GM20000 (cell line): ENCODE measurements at places on chromosomes 4 and X.

- peak; percentile 53 for DNase-seq
These were observed 277.7 kb upstream of the TET2 start for GRCh38 chr4:104868958-104869357.

GRCh38 chr4:17578482-17578891, 1.5 kb downstream of the LAP3 start:
- DNase-seq = peak; percentile 45

GRCh38 chrX:1700757-1701156, 85.9 kb downstream of the ASMT start:
- DNase-seq = no peak

GRCh38 chr4:186787536-186787935, 63.9 kb upstream of the FAT1 start:
- no peak for DNase-seq

DNA sequence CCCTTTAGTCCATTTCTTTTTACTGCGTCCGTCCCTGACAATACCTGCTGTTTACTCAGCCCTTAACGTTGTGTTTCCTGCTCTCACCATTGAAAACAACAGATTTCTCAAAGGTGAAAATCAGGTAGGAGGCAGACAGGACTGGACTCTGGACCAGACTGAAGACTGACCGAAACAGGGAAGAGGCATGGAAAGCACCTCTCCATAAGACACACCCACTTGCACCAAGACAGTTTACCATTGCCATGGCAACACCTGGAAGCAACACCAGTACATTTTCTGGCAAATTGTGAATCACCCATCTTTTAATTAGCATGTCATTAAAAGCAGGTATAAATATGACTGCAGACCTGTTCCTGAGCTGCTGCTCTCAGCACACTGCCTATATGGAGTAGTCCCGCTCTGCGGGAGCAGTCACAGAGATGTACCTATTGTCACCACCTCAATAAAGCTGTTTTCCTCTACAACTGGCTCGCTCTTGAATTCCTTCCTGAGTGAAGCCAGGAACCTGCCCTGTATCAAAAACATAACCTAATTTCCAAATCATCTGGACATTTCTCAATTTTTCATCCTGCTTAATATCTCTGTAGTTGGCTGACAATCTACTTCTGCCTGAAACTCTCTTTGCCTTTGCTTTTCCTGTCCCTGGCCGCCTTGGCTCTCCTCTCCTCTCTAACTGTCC, 117.0 kb downstream of the RNF150 start:
- no peak for DNase-seq

DNA sequence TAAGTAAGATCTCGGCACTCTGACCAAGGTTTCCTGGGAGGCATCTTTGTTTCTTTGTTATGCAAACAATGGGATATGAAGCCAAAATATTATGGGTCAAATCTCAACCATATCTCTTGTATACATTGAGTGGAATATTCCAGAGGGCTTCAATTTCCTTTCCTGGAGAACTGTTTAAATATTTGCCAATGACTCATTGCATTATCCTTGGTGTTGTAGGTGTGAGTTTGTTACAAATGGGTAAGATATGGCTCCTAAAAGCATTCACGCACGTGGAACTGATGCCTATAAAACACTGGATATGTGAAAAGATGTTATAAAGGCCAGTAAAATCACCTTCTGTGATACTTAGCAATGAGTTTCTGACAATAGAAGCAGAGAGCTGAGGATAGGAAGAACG, 150.5 kb upstream of the WDR1 start:
- DNase-seq = no peak

DNA sequence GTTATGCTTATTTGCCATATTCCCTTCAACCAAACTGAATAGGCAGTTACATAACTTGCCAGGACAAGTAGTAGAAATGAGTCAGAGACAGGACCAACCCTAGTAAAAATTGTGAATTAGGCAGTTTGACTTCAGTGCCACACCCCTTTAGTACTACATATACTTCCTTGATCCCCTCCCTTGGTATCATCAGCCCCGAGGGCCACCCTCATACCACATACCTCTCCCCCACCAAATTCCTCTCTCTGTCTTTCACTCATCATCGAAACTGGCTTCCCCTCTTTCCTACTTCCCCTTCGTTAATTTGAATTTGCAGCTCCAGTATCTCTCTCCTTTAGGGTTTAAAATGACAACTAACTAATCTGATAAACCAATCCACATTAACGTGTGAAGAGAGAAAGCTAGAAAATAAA, 7.9 kb upstream of the PTPN13 start:
- DNase-seq = no peak

DNA sequence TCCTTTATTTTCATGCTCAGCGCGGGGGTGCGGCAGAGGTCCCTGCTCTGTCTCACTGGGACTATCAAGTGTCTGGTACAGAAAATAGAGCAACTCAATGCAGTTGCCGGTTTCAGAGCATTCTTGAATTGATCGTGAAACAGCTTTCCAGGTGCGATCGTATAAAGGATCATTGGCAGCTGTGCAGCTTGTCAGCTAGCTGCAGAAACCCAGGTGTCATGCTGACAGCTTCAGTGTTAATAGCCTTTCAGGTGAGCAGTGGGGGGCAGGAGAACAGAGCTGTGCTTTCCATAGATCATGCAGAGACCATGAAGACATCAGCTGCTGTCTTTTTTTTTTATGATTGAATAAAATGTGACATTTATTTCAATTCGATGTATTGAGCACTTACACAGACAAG, 583.9 kb downstream of the NLGN4X start:
- no peak for DNase-seq

DNA sequence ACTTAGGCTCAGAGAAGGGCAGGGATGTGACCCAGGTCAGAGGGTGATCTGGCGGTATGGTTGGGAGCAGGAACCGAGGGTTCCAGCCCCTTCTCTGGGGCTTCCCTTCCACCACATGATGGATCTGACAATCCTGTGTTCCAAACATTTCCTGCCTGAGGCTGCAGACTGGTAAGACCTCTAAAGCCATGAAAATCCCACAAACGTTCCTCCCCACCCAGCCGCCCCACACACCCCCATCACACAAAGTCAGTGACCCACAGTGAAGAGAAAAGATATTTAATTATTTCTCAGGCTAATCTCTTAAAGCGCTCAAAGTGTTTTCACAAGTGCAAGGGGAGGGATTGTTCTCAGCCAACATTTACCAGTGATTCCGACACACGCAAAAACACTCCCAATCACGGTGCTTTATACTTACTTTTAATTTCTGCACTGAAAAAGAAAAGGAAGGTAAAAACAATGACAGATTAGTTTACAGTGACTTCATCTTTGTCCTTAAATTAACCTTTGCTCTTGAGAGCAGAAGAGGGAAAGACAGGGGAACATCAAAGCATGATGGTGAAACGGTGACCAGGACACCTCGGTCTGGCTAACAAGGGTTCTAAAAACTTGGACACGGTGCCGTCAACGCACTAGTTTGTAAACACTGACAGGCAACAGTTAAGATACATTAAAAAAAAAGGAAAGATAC, 42.4 kb downstream of the WDR1 start:
- no peak for DNase-seq

GRCh38 chrX:22526339-22526738, 253.6 kb downstream of the CBLL2 start:
- DNase-seq = peak; percentile 32

DNA sequence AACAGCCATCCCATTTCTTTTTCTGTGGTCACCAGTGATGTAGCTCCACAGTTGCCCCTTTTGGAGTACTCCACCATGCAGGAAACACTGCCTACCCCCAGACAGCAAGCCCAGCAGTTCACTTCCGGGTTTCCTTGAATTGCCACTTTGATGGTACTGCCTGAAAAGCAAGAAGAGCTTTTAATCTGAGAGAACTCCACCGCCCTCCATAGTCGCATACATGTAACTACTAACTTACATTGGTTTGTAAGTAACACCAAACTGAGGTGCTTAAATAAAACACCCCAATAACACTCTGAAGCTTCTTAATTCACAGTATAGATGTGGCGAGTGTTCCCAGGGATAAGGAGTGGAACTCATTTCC, 53.6 kb upstream of the HPSE start:
- DNase-seq = no peak

DNA sequence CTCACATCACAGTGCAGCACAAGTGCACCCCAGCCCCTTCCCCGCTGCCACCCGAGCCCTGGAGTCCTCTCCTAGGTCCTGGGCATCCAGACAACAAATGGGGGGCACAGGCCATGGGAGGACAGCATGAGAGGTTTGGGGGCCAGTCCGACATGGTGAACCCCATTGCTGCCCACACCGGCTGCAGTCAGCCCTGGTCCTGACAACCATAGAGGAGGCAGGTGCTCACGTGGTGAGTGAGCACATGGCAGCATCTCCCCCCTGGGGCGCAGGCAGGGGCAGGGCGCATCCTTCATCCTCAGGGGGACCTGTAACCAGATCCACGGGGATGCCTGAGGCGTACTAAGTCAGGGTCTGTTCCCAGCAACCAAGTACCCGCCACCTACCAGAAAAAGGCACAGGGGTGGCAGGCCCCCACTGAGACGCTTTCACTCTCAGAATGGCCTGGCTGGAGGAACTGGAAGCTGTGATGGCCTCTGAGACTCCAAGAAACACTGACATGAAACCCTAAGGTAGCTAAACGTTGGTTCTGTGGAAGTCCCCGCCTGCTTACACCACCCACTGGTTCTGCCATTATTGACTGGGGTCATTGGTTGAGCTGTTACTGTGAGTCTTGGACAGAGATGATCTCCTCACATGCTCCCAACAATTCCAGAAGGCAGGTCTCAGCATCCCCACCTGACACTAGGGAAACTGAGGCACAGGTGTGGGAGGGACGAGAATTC, 6.5 kb downstream of the ZFYVE28 start:
- peak; percentile 72 for DNase-seq

DNA sequence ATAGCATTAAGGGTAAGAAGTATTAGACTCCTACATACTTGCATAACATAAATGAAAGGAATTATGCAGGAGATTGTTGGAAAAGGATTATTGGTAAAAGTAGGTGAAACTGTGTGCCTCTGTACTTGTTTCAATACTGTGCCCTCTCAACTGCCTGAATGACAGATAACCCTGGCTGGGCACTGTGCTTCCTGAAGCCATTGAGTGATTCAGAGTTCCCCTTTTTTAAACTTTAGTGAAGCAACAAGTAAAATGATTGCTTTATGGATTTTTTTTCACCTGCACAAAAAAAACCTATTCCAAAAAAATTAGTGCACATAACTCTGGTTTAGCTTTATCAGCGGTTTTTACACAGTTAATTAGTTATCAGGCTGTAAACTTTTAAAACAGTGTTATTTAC, 204.8 kb downstream of the TRAM1L1 start:
- no peak for DNase-seq

DNA sequence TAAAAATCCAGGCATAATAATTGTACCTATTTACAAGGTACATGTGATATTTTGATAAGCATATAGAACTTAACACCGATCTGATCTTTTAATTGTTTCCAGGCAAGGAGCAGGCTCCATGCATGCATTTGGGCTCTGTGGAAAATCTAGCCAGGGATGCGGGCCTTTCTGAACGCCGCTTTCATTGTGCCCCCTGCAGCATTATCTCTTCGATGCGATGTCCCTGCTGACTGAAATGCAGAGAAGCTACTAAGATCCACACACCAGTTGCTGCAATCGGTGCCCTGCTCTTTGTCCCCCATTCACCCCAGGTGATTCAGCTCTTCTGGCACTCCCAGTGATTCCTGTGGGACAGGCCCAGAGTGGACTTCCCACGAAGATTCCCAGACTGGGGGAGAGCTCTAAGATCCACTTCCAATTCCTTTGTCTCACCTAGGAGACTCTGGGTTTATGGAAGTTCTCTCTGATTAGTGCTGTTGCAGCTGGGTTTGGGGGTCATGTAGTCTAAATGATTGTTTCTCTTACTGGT, 254.3 kb upstream of the AGA start:
- no peak for DNase-seq

DNA sequence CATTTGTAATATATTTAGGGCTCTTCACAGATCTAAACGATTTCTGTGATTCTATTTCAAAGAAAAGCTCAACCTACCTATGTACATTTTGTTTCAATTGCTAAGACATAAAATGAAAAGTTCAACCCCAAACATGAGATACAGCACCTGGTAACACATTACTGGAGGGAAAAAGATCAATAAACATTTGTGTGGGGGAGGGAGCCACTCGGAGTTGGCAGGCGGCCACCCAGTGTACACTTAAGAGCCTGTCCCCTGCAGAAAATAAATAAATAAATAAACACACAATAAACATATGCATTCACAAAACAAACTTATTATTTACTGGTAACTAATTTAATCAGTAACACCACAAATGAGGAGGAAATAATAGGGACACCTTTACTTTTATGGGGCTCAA, 19.3 kb downstream of the PRSS48 start:
- no peak for DNase-seq

DNA sequence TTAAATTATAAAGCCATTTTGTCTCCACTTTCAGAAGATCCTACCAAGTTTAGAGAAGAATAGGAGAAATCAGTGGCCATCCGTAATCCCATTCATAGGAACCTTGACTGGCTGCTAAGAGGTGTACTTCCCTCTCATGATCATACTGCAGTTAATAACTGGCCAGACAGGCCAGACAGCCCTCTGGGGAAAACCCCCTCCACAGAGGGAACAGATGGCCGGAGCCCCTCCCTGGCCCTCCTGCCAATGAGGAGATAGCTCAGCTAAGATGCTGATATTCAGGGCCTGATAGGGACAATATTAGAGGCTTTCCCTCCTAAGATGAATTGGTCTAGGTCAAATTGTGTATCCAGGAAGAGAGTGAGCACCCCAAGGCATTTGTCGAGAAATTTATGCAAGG, 200.0 kb upstream of the MAOA start:
- no peak for DNase-seq

DNA sequence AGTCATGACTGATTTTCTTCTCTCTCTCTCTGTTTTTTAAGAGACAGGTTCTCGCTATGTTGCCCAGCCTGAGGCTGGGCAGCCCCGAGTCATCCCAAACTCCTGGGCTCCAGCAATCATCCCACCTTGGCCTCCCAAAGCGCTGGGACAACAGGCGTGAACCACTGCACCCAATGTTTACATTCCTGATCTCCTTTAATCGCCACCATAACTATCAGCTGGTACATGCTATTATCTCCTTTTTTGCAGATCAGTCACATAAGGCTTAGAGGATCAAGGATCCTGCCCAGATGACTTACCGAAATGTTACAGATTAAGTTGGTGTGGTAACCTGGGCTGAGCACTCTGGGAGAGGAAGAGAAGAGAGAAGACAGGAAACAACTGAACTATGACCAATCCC, 1.5 kb upstream of the USP46 start:
- no peak for DNase-seq

- DNase-seq = no peak
These were observed 60.6 kb upstream of the LIMCH1 start for GRCh38 chr4:41477181-41477905.

GRCh38 chr4:75549019-75549418, 6.8 kb upstream of the ODAPH start:
- no peak for DNase-seq

- DNase-seq = no peak
These were observed 76.4 kb downstream of the CLCN4 start for GRCh38 chrX:10233173-10233572.

DNA sequence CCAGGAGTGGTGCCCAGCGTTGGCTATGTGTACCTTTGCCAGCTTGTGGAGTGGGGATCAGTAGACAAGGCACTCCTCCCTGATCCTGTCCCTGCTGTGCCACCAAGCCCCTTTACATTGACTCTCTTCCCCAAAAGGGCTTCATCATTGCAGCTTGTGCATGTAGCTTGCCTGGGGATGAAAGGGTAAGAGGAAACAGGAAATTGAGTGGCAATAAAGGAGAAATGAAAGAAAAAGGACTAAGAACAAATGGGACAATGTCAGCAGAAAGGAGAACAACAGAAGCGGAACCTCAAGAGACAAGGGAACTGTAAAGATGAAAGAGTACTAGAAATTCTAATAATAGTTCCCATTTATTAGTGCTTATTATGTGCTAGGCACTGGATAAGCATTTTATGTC, 8.7 kb upstream of the IL13RA1 start:
- no peak for DNase-seq

GRCh38 chr4:17511509-17511949, 361 bp downstream of the QDPR start:
- peak; percentile 56 for DNase-seq
